ENCODE measurements at places on chromosomes 5 and 9.

DNA sequence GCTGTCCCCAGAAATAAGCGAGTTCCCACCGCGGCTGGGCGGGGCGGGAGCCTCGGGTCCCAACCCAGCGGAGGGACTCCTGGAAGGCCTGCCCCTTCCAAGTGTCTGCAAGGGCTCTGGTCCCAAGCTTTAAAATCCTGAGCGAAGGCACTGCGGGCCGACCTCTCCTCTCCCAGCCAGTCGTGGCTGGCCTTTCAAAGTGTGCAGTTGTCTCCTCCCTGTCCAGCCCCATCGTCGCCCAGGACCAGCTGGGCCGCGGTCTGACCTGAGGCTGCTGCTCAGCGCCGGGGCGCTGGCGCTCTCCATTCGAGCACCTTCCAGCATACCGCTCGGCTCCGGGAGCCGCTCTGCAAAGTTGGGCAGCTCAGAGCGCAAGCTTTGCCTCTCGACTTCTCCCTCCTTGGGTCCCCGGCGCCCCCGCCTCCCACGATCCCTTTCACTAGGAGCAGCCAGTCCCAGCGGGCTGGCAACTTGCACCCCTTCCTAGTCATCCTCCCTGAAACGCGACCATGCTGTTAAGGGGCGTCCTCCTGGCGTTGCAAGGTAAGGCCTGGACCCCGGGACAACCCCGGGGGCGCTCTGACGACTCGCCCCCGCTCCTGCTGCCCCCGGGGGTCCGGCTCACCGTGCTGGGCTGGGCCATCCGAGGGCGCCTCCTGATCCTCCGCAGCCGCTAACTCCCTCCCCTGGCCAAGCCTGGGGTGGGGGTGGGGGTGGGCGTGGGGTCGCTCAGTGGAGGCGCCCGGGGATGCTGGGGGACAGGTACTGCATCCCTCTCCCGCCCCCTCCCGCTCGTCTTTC, at the start of gene MAMDC2:
TSS of gene MAMDC2 (plus strand) at position 160 of the 801 bp plus-strand sequence. CDS start at position 510, 350 bp downstream.
- ATAC-seq = no peak

- no peak for ATAC-seq
Measured at GRCh38 chr9:79670269-79670961, 98.7 kb downstream of the TLE4 start.

GRCh38 chr5:180637962-180638680, 11.3 kb downstream of the FLT4 start:
- ATAC-seq = no peak

GRCh38 chr5:156681265-156681664, 168.8 kb upstream of the PPP1R2B start:
- no peak for ATAC-seq

DNA sequence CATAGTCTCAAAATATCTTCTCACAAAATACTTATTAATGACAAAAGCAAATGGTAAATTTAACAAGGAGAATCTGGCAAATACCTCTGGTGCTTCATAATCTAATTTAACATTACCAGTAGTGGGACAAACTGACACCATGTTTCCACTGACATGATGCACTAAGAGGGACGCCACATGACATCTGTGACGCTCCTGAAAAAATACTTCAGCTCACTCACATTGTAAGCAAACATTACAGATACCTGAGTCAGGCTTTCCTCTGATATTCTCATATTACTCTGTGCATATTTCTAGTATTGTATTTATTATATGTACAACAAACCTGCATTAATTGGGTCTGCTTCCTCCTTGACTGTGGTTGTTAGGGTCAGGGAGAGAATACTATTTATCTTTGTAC, 56.7 kb upstream of the OSMR start:
- no peak for ATAC-seq

GRCh38 chr9:137843355-137843754, 34.2 kb upstream of the CACNA1B start:
- ATAC-seq = no peak

DNA sequence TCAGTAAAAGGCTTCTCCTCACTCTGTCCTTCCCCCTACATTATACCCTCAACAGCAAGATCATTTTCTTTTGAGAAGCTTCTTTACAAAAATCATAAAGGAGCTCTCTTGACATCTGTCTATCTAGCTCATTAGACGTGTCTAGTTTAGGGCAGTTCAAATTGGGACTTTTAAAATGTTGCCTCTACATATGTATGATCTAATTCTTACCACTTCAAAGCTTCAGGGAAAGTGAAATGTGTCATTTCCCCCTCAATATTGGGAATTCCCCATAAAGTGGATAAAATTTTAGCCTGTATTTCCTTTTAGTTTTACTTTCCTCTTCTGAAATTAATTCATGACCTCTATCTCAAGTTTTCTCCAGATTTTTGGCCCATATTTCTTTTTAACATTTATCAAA, 323.7 kb downstream of the ARRDC3 start:
- peak; percentile 76 for ATAC-seq

DNA sequence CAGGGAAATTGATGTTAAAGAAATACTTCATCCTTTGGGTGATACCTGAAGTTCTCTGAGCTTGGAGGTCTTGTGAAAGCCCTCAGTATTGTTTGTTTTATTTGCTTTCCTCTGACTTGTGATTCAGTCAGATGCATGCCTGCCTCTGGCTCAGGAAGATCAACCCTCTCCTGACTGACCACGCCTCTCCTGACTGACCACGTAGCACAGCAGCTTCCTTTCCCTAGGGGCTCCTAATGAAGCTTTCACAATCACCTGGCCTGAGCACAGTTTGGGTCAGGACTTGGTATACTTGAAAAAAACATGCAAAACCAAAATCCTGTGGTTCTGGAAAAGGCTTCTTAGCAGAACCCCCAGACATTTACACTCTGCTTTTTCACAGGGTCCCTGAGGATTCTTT, 3.8 kb downstream of the TGFBI start:
- ATAC-seq = no peak

DNA sequence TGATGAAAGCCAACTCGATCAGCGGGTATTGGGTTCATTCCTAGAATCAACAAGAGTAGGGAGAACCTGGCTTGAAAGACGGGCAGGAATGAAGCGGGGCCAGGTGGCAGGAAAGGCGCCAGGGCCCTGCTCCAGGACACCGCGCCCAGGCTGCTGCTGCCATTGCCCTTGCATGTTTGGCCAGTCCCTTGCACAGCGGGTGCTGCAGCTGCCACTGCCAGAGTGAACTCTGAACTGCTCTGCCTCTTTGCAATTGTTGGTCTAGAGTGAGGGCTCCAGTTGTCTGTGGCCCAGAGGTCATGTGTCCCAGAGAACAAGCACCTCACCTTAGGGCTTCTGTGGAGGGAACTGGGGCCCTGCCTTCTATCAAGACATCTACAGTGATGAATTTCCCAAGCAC, 24.0 kb upstream of the CARTPT start:
- no peak for ATAC-seq

- ATAC-seq = no peak
Measured at GRCh38 chr5:150271923-150272322, 17.6 kb downstream of the CAMK2A start.

- no peak for ATAC-seq
Measured at GRCh38 chr9:35078066-35078465, 1.7 kb downstream of the FANCG start.

- ATAC-seq = no peak
Measured at GRCh38 chr9:89213396-89213880, 34.8 kb upstream of the SHC3 start.

GRCh38 chr5:24401773-24402172, 243.0 kb downstream of the CDH10 start:
- ATAC-seq = no peak

DNA sequence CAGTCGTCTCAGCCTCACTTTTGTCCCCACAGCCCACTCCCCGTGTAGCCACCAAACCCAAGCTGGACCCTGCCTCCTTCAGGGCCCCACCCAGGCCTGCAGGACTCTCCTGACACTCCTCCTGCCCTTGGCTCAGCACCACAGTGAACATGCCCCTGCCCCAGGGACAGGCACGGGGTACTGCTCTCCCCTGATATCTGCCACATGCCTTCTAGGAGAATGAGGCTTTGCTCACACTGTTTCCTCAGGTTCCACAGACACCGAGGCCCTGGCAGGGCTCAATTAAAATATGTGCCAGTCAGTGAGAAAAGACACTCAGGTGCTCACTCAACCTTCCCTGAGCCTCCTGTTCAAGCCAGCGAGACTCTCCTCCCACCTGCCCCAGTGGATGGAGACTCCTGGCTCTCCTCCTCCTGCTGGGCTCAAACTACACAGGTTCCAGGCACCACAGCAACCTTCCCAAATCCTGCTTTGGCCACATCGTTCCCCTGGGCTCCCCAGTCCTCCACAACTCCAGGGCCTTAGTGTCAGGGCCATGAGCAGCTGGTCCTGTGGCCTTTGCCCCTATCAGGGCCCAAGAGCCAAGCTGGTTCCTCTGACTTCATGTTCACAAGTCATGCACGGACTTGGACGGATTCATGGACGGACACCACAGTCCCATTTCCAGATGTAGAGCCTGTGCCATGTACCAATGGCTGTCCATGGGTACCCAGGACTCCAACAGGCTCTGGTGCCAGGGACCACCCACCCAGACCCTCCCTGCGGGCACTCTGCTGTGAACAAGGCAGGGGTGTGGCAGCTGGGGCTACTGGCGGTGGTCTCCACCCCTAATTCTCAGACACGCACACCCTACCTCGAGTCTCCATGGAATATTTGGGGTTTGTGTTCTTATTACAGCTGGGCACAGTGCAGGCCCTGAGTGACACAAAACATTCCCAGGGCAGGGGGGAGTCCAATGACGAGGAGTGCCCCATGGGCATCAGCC, 36.6 kb downstream of the BICD2 start:
- ATAC-seq = no peak

DNA sequence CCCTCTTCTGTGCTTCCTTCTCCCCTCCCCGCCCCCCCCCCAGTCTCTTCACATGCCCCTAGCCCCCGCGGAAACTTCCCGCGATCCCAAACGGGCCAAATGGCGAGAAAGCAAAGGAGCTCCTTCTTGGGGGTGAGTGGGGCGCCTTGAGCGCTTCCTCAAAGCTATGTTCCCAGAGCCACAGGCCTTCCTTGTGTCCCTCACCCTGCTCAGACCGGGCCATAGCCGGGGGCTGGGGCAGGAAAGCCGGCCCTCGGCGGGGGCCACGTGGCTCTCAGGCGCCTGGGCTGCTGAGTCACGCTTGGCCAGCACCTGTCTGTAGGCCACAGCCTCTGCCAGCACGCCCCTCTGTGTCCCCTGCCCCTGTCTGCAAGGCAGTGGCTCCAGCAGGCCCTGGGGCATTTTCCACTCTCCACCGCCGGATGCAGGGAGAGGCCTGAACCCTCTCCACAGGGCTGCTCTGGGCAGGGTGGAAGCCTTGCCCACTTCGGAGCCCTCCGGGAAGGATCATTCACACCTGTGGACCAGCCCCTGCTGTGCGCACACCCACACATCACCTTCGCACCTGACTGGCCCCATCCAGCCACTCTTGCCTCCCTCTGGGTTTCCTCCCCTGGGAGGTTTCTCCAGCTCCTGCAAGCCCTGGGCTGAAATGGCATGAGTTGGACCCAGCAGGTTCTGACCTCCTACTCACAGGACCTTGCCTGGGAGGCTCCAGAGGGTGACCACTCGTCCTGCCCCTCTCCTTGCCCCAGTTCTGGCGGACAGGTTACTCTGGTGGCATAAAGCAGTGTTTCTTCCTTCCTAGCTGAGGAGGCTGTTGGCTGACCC, 1.2 kb upstream of the SQSTM1 start:
- ATAC-seq = peak; percentile 22

GRCh38 chr5:180950291-180950949, 38.2 kb upstream of the BTNL3 start:
- ATAC-seq = no peak

DNA sequence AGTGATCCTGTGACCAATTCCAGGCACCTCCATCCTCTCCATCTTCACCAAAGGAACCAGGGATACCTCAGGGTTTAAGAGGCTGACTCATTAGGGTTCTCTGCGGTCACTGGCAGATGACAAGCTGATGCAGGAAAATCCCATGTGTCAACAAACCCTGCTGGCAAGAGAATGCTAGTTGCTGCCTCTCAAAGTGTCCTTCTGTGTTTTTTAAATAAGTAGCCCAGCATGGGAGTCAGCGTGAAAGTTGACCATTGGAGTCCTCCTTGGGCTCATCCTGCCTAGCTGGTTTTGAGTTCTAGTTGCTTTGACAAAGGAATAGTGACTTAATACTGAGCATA, 200.2 kb downstream of the SLIT3 start:
- ATAC-seq = no peak

DNA sequence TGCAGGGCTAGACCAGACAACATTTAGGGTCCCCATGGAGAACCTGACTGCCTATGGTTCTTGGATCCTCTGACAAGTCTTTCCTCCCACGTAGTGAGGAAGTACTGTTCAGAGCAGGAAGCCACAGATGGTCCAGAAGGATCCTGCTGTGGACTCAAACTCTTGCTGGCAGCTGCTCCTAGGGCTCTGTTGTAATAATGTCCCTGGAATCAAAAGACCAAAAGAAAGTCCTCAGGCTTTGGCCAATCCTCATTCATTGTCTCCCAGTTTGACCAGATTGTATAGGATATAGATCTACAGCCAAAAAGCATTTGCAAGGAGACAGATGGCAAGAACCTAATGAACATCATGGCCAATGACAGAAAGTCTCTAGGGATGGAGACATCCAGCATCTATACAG, 53.9 kb downstream of the SEMA6A start:
- ATAC-seq = no peak

GRCh38 chr5:130496215-130496614, 592.0 kb downstream of the CHSY3 start:
- ATAC-seq = no peak

GRCh38 chr5:65468633-65469032, 13.1 kb downstream of the ADAMTS6 start:
- ATAC-seq = no peak

DNA sequence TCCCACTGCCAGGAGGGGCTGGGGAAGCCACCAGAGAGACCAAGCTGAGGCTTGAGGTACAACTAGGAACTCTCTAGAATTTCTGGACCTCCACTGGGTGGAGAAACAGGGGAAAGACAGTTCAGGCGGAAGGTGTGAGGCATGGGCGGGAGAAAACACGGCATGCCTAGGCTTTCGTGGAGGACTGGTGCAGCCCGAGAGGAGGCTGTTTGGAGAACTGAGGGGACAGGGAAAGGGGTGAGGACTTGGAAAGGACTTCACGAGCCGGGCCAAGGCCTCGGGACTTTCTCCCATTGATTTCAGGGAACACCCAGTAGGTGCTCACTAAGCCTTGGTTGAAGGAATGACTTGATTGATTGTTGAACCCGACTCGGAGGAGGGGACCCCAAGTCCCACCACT, 9.5 kb upstream of the ADGRD2 start:
- ATAC-seq = no peak

GRCh38 chr9:91273853-91274552, 87.7 kb downstream of the AUH start:
- ATAC-seq = peak; percentile 88

DNA sequence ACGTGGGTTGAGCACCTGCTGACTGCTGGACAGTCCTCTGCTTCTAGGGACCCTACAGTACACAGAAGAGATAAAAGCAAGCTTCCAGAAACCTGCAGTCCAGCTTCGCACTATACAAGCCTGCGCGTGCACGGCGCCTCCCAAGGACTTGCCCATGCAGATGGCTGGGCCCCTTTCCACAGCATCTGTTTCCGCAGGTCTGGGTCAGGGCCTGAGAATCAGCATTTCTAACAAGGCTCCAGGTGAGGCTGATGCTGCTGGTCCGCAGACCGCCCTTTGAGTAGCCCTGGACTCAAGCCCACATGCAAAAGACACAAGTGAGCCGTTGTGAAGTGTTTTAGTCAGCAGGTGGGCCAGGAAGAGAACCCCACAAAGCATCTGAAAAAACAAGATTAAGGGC, 133.1 kb downstream of the HSD17B3 start:
- no peak for ATAC-seq

All from activated CD4-positive, CD25-positive, alpha-beta regulatory T cell treated with anti-CD3 and anti-CD28 coated beads, Interleukin-2, amount 50 U/mL, for 24 hours (primary cell).